ENCODE measurements at places on chromosomes 6 and 20. TPM values are rescaled to one million over a fixed set of nuclear protein-coding genes. Genes with fewer than 3 reads are reported as not detected.

OR2J3 gene
- total RNA-seq, result not detected

SLPI gene
- not detected for total RNA-seq

GRCh38 chr20:20404633-20405032 is 36.7 kb downstream of the INSM1 start:
- DNase-seq, result no peak

GRCh38 chr6:34745277-34746103 is 11.8 kb upstream of the SNRPC start:
- DNase-seq, result no peak

DNA sequence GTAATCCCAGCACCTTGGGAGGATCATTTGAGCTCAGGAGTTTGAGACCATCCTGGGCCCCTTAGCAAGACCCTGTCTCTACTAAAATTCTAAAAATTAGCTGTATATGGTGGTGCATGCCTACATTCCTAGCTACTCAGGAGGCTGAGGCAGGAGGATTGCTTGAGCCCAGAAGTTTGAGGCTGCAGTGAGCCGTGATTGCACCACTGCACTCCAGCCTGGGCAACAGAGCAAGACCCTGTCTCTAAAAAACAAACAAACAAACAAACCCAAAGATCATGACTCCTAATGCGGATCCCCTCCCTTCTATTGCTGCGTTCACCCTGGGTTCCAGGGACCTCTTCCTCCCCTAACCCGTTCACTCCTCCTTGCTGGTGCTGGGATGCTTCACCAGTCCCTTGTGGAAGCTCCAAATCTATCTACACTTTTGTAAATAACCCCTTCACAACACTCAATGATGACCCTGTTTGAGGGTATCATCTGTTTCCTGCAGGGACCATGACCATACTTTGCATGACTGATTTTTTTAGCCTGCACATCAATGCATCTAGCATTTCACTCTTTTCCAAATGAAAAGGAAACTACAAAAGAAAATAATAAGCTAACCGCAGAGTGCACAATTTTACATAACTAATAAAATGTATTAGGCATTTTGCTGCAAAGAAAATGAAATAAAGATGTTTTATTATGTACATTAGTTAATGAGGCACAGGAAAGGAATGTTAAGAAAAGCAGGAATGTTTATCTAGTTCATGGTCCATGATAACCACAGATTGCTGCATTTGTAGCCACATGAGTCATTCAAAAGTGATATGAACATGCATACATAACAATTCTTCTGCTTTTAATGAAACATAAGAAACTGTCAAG is 30.5 kb upstream of the IPCEF1 start:
- no peak for DNase-seq

GRCh38 chr20:13029687-13030375 is 21.1 kb downstream of the SPTLC3 start:
- DNase-seq, result no peak
